ENCODE measurements at places on chromosomes 7 and 10. TPM values are rescaled to one million over a fixed set of nuclear protein-coding genes. Genes with fewer than 3 reads are reported as not detected.

DNA sequence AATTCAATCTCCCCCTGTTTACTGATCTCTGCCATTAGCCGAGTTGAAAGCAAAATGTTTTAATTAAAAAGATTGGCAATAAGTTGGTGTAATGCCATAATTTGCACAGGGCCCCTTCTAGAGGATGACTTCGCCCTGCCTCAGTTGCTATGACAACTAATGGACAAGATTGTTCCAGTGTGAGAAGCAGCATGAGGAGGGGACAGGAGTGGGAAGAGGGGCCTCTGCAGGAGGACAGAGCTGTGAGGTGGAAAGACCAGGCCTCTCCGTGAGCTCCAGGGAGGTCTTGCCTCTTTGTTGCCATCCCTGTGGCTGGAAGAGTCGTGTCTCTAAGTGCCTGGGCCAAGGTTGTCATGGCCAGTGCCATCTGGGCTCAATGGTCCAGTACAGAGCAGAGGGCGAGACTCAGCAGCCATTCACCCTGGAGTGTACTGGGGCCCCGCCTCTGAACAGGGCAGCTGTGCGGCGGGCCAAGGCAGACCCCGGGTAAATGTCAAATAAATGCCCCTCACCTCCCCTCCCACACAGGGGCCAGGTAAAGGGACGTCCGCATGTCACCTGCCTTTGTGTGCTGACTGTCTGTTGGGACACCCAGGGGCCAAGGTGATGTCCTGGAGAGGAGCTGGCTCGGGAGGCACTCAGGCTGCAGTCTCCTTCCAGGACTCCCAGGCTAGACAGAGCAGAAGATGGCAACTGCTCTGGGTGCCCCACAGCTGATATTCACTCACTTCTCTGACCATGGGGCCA is 97.0 kb upstream of the RET start:
- no peak for DNase-seq

- no peak for DNase-seq
Observed at GRCh38 chr10:60846173-60846572, 67.9 kb downstream of the CDK1 start.

DNA sequence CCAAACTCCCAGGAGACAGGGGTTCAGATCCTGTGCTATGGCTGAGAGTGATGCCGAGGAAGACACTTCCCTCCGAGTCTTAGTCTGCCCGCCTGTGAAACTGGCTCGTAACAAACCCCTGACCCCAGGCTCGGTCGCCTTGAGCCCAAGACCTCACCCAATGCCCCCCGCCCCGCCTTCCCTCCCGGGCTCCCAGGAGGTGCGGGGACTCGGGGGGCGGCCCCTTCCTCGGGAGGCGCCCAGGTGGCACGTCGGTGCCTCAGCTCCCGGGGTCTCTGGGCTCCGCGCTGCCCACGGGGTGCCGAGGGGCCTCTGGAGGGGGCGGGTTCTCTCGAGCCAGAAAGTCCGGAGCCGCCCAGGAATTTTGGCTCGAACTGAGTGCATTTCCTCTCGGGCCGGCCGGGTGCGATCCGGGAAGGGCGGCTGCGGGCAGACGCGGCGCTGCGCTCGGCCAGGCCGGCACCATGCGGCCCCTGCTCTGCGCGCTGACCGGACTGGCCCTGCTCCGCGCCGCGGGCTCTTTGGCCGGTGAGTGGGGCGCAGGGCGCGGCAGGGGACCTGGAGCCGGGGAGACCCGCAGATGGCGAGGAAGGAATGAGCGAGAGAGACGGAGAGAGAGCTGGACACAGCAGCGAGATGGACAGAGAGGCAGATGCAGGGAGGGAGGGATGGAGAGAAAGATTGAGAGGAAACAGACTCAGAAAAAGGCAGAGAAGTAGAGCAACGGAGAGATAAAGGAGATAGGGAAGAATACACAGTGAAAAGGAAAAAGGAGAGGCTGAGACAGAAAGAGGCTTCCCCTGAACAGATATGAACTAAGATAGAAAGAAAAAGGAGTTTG is at the start of gene PLAC9:
Gene PLAC9 (plus strand): TSS at position 432 of the 841 bp plus-strand sequence. CDS start 33 bp downstream, at position 465.
- no peak for DNase-seq

The TMEM176B gene
- total RNA-seq = not detected

DNA sequence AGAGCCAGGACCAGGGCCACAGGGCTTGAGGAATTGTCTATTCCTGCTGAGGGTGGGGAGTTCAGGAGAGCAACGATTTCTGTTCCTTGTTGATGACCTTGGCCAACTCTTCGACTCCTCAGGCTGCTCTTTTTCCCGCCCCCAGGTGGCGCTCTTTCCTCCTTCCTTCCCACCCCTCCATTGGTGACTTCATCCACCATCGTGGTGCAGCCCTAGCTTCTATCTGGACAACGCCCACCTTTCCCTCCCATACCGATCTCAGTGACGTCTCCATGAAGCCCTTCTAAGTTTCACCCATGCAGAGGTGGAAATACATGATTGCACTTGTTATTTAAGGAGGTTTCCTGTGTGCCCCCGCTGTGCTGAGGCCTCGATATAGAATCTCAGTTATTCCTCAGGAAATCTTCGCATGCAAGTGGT is 22.1 kb upstream of the CARD11 start:
- DNase-seq = no peak

DNA sequence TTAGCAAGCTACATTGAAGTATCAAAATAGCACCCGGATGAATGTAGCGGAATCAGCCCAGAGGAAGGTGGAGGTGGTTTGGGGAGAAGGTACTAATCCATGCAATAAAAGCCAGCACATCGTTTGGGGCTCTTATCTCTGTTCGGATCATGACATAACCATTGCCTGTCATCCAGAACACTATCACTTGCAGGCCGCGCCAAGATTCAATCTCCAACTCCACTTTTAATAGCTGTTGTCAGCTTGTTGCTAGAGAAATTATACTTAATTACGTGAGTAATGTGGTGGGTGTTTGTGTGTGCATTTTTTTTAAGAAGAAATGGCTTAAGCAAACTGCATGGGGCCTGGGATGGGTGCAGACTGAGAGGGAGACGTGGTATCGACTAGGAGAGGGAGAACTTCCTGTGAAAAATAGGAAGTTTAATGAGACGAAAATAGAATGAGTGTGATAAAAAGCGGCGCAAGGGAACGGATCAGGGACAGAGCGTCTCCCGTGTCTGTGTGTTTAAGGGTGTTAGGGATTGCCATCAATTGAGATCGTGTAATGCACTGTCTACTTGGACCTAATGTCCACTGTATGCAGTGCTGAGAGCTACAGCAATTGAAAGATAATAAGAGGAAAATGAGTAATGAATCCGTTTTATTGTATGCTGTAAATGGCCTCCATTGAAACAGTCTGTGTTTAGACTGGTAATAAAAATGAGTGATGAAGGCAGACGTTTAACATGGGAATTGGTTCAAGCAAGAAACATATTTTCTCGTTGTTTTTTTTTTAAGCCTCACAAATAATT is 27.6 kb upstream of the SFMBT2 start:
- DNase-seq = no peak

The PRTFDC1 gene
- 25.7 TPM for total RNA-seq

The UFSP1 gene
- total RNA-seq = 4.3 TPM

GRCh38 chr10:111247781-111248389 is 171.1 kb downstream of the ADRA2A start:
- DNase-seq = no peak

DNA sequence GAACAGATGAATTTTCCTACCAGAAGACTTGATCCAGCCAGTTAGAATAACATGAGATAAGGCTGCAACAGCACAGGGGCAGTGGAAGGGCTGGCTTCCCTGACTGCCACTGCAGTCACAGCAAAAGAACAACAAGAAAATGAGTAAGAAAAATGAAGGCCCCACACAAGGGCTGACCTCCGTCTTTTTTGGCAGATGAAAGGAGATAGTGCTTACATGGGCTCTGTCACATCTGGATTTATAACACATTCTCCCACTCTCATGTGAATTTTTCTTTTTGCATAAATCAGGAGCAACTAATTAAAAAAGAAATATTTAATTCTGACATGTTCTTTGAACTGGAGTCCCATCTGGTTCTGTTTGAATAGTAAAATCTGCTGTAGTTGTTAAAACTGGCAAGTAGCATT is 99.6 kb downstream of the NRP1 start:
- DNase-seq = no peak

The CCL24 gene
- total RNA-seq = not detected

DNA sequence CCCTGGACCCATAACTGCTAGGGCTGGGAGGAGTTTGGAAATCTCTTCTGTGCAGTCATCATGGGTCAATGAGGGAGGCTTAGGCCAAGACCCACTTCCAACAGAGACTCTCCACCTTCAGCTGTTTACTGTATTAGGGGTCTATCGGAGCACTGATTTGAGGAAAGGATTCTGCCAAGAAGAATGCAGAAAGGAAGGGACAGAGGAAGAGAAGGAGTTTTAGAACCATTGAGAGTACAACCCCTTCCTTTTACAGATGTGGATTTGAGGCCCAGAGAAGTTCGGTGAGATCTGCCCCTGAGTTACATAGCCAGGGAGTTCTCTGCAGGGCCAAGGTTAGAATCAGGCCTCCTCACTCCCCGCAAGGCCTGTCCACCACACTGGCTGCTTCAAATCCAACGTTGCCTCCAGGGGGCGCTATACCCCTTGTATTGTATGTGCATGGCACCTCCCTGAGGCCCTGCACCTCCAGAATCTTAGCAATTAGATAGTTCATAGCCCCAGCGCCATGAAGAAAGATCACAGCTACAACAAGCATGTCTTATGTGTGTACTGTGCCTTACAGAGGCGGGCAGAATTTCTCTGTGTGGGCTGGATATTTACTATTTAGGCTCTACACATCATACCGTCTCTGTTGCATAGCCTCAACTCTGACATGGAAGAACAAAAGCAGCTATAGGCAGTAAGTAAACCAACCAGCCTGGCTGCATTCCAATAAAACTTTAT is 246.8 kb downstream of the SKIDA1 start:
- no peak for DNase-seq

DNA sequence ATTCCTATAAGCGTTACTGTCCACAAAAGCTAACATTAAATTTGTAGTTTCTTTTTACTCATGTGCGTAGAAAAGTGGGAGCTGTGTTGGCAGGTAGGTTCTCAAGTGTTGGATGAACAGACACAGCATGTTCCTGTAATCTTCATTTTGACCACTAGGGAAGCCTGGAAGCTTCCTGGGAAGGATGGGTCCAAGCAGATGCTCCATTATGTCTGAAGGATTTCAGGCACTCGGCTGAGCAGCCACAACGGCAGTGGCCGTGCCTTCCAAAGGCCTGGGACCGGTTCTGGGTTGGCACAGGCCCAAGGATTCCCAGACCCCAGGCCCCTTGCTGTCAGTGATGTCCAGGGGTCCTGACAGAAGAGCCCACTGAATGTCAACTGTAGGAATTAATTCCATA is 386.3 kb downstream of the TNS3 start:
- DNase-seq = no peak

GRCh38 chr10:69321865-69322264 is 43.6 kb downstream of the HK1 start:
- DNase-seq = no peak

All from epithelial cell of proximal tubule (primary cell).